GOT3 (cell line): ENCODE measurements at places on chromosomes 2 and 18.

- no peak for DNase-seq
Measured at GRCh38 chr2:186853951-186854350, 5.0 kb upstream of the ZSWIM2 start.

GRCh38 chr2:119490106-119490505 lies 34.2 kb downstream of the SCTR start:
- DNase-seq: no peak

- no peak for DNase-seq
Measured at GRCh38 chr2:47249157-47249900, 94.2 kb upstream of the STPG4 start.

GRCh38 chr2:47265751-47266231 lies 110.7 kb upstream of the STPG4 start:
- DNase-seq: no peak

GRCh38 chr18:13452388-13452811 lies 233.8 kb downstream of the LDLRAD4 start:
- DNase-seq: no peak

DNA sequence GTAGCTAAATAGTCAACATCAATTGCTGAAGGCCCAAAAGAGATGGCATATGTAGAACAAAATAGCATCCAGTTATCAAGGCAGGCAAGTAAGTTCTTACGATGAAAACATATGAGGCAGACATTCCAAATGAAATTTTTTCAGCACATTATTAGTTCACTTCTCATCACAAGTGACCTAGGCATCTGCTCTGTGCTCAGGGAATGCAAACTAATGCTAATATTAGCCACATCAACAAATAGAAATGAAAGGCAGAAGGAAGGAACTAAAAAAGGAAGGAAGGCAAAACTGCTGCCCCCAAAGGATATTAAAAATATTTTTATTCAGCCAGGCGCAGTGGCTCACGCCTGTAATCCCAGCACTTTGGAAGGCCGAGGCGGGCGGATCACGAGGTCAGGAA lies 51.2 kb upstream of the ROCK1 start:
- no peak for DNase-seq

- DNase-seq: no peak
Measured at GRCh38 chr18:555705-556457, 24.3 kb upstream of the CETN1 start.

DNA sequence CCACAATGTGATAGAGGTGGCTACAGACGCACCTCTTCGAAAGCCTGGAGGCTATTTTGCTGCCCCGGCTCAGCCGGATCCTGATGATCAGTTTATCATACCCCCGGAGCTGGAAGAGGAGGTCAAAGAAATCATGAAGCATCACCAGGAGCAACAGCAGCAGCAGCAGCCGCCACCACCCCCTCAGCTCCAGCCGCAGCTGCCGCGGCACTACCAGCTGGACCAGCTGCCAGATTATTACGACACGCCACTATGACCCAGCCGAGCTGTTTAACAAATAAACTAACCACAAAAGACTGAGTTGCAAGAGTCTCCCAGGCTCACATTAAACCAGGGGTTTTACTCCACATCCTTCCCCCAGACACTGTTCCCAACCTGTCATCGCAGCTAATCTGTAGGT lies 263.8 kb downstream of the PHLPP1 start:
- DNase-seq: peak; percentile 36

GRCh38 chr2:54683596-54683995 lies 39.9 kb upstream of the EML6 start:
- DNase-seq: no peak

DNA sequence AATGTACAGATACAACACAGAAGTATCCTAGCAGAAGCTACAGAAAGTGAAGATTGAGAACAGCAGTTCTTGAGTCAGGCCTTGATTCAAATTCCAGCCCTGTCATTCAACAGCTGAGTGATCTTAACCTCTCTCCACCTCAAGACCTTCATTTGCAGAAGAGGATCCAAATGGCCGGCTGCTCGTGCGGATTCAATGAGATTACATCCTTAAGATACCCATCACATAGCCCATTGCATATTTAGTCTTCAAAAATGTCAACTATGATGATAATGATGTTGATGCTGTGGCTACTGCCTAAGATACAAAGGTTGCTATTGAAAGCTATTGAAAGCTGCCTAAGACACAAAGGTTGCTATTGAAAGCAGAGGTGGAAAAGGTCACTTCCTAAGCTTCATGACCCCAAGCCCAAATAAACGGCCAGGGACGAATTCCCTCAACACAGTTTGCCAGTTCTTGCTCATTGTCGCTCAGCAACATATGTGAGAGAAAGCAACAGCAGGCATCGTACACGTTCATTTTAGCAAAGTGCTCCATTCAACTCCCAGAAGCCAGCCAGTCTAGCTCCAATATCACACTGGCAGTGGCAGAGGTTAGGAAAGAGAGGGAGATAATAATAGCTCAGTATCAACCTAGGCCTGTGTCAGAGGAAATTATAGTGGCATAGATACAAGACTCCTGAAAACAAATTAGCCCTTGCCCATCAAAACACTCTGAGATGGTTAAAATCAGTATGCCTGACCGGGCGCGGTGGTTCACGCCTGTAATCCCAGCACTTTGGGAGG lies 36.1 kb downstream of the MRPL35 start:
- no peak for DNase-seq

DNA sequence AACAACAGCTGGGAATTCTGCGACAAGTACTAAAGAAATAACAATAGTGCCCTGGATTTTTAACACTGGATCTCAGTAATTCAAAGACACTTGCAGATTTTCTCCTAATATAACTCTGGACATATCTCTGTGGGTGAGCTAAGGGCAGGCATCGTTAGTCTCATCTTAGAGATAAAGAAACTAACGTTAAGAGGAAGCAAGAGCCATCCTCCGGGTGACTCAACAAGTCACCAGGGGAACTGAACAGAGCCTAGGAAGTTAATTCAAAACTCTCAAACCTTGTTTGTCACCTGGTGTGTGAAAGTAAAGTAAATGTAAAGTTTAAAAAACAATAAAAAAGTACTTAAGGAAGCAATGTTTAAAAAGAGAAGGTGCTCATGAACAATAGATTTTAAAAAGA lies 41.6 kb upstream of the NRP2 start:
- no peak for DNase-seq

DNA sequence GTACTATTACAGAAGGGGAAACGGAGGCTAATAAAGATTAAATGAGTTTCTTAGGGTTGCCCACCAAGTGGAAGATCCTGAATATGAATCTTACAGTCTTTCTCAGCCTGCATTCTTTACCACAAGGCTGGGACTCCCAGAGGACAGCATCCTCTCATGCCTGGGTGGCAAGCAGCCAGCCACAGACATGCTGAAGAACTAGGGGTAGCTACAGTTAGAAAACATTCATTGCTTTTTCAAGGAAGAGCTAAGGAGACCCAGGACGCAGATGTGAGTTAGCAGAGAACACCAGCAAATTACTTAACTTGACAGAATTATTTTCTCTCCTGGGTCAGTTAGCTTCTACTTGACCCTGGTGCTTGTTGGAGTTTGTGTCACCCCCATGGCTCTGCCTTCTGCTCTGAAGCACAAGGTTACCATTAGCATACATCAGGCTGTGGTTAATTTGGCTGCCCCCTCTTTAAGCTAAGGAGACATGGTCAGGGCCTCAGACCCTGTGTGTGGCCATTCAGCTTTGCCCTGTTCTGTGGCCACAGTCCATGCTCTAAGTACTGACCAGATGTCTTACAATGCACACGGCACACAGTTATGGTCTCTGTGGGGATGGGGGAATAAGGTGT lies 132.3 kb upstream of the TNP1 start:
- DNase-seq: no peak

GRCh38 chr2:104857262-104858005 lies 3.5 kb downstream of the POU3F3 start:
- DNase-seq: no peak

DNA sequence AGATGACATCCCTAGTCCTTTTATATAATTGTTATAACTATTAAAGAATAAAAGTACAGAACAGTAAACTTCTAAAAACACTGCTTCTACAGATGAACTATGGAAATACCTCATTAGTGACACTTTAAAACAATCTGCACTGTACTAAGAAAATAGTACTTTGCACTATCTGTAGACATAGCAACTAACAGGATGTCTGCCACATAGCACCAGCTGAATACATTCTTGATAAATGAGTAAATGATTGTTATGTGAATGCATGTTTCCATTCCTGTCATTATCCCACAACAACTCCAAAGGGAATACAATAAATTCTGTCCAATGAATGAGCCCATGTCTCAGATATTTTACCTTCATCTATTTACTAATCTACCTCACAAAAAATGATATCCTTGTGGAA lies 115.3 kb upstream of the SLC35G4 start:
- DNase-seq: no peak

- DNase-seq: no peak
Measured at GRCh38 chr18:62838475-62839098, 123.2 kb downstream of the PHLPP1 start.
